Activated naive CD4-positive, alpha-beta T cell treated with anti-CD3 and anti-CD28 coated beads for 36 hours (primary cell): ENCODE measurements at places on chromosomes 3 and 15. TPM values are rescaled to one million over a fixed set of nuclear protein-coding genes. Genes with fewer than 3 reads are reported as not detected.

FGD5 gene
- not detected for total RNA-seq

- DNase-seq: no peak
These were observed 48.6 kb upstream of the MAGEF1 start for GRCh38 chr3:184760337-184761074.

- no peak for DNase-seq
These were observed 146.1 kb downstream of the UACA start for GRCh38 chr15:70617076-70617910.

GRCh38 chr3:183560607-183561006 lies 5.1 kb upstream of the KLHL6 start:
- DNase-seq: peak; percentile 64

DNA sequence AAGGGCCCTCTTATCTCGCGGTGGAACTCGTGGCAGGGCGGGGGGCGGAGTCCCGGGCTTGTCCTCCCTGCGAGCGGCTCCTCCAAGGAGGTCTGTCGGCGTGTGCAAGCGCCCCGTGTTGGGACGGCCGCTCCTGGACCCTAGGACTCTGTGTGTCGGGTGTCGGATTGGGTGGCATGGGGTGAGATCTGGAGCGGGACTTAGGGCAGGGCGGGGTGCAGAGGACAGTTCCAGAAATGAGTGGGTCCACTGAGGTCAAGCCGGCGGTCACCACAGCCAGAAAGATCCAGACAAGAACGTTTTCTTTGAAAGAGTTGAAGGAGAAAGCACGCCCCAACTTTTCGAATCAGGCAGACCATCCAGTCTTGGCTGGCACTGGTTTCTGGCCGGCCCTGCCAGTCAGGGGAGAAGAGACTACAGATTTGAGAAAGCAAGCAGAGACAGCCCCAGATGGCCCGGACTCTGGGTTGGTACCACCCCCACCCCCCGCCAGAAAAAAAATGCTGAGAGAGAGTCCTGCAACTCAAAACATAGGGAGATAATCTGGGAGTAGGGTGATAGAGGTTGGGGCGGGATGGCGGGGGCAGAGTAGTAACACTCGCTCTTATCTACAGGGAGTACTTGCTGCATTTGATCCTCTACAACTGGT lies 784 bp upstream of the CISH start:
- DNase-seq: peak; percentile 51

- DNase-seq: no peak
These were observed 2.1 kb downstream of the TRA2B start for GRCh38 chr3:185935465-185936272.

CPLX3 gene
- total RNA-seq: not detected

GRCh38 chr3:81692766-81693165 lies 68.7 kb downstream of the GBE1 start:
- DNase-seq: no peak

DNA sequence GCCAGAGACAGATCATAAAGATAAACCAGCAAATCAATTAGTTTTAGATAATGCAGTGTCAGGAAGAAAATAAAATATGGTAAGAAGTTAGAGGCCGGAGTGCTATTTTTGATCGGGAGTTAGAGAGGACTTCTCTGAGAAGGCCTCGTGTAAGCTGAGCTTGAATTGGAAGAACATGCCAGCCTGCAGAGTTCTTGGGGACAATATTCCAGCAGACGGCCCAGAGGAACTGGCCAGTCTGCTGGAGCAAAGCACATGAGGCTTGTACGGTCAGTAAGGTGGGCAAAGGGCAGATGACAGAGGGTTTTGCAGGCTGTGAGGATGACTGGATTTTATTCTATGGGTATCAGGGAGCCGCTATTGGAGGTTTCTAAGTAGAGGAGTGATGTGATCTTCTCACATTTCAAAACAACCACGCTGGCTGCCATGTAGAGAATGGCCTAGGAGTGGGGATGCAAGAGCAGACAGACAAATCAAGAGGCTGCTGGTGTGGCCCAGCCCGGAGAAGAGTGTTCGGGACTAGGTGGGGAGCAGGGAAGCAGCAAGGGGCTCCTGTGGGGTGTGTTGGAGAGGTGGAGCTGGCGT lies 84.0 kb downstream of the HES1 start:
- DNase-seq: no peak

DNA sequence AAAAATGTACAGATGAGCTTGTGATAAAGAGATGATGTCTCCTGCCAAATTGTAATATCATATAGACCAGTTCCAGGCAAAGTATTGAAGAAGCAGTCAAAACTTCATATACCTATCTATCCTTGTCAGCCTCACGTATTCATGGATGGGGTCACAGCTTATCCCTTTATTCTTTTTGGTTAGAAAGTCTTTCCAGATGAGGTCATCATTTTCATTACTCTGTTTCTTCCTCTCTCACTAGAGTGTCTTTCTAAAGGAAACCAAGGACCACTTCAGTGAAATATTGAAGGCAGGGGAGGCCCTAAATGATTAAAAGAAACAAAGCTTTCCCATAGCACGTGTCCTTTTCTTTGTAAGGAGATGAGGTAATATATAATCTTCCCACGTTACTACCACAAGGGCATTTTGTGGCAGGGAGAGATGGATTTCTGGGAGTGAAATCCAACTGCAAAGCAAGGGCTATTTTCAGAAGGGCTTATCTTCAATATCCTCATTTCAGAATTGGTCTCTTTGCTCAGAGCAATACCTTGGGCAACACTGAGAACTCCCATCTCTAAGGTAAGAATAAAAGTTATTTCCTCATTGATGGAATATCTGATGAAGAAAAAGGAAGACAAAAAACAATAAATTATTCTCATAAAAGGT lies 260.2 kb downstream of the TIGIT start:
- DNase-seq: no peak

- no peak for DNase-seq
These were observed 160.7 kb upstream of the MCTP2 start for GRCh38 chr15:94070356-94071295.

PLAAT1 gene
- not detected for total RNA-seq

- DNase-seq: no peak
These were observed 17.0 kb upstream of the PCSK6 start for GRCh38 chr15:101506491-101506890.

- DNase-seq: no peak
These were observed 318.6 kb downstream of the SUCLG2 start for GRCh38 chr3:67335813-67336212.

DNA sequence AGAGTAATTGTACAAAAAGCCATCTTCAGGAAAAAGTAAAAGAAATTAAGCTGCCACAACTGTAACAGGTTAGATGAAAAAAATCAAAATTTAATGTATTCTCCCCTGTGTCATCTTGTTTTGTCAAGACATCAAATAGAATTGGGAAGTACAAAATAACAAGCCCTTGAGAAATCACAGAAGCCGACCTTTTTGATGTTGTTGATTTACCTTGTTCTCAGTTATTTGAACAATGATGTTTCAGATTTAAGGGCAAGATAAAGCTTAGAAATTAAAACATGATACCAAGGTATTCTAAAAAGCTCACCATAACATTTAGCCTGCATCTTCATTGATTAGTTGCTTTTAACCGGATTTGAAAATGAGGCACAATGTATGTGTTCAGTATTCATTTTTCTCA lies 523.0 kb downstream of the FOXP1 start:
- no peak for DNase-seq

- DNase-seq: no peak
These were observed 3.0 kb upstream of the ANO10 start for GRCh38 chr3:43624619-43625305.

B3GALNT1 gene
- 0.76 TPM for total RNA-seq

- no peak for DNase-seq
These were observed 61.8 kb downstream of the GLDN start for GRCh38 chr15:51403072-51403878.

DNA sequence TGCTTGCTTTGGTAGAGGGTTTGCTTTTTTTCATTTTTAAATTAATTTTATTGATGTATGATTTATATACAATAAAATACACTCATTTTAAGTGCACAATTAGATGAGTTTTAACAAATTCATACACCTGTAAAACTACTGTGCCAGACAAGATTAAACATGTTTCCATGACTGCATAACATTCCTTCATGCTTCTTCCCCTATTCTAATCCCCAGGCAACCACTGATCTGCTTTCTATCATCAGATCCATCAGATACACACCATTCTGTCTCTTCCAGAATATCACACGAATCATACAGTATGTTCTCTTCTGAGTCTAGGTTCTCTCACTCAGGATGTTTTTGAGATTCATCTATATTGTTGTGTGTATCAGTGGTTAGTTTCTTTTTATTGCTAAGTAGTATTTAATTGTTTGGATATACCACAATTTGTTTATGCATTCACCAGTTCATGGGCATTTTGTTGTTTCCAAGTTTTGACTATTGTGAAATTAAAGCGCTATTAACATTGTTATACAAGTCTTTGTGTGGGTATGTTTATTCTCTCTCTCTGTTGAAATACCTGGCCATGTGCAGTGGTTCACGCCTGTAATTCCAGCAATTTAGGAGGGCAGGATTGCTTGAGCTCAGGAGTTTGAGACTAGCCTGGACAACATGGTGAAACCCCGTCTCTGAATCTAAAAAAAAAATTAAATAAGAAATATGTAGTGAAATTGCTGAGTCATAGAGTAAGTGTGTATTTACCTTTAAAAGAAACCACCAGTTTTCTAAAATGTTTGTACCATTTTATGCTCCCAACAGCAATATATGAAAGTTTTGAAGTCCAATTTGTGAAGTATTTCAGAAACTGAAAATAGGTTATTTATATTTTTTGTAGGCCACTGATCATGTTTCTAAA lies 7.0 kb upstream of the TFG start:
- DNase-seq: no peak

GOLGA8G gene
- not detected for total RNA-seq

DNA sequence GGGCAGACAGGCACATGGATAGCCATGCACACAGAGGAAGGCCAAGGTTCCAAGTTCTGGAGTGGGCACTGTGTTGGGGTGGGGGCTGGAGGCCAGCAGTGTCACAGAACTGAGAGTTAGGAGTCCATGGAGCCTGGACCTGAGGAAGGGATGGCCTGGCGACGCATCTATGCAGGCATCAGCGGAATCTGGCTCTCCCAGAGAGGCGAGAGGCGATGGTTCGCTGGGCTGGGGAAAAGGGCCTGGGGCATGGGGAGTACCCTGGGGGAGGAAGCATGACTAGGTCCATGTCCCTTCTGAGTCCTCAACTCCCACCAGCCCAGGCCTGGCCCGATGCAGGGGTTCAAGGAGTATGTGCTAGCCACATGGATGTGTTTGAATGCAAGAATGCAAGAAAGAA lies 192.8 kb upstream of the LINGO1 start:
- DNase-seq: no peak

GRCh38 chr15:65175511-65175910 lies 9.6 kb downstream of the CLPX start:
- DNase-seq: no peak
